AG10803 (cell line): ENCODE measurements at places on chromosomes 12 and 14.

- peak; percentile 99 for DNase-seq
These were observed 14.4 kb upstream of the CD27 start for GRCh38 chr12:6430124-6430989.

GRCh38 chr14:27222671-27223070 is 624.8 kb upstream of the NOVA1 start:
- DNase-seq = no peak

DNA sequence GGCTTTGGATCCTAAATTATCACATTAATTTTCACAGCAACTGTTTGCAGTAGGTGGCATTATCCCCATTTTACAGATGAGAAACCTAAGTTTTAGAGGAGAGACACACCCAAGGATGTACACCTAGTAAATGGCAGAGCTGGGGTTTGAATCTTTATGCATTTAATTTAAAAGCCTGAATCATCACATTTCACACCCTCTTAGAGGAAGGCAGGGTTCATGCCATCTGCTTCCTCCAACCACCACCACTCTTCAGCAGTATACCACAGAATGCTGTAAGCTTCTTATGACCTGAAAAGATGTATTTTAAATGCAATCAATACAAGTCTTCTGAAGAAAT is 90.3 kb downstream of the CRADD start:
- peak; percentile 19 for DNase-seq

GRCh38 chr12:117850048-117850447 is 118.7 kb downstream of the KSR2 start:
- DNase-seq = peak; percentile 51

DNA sequence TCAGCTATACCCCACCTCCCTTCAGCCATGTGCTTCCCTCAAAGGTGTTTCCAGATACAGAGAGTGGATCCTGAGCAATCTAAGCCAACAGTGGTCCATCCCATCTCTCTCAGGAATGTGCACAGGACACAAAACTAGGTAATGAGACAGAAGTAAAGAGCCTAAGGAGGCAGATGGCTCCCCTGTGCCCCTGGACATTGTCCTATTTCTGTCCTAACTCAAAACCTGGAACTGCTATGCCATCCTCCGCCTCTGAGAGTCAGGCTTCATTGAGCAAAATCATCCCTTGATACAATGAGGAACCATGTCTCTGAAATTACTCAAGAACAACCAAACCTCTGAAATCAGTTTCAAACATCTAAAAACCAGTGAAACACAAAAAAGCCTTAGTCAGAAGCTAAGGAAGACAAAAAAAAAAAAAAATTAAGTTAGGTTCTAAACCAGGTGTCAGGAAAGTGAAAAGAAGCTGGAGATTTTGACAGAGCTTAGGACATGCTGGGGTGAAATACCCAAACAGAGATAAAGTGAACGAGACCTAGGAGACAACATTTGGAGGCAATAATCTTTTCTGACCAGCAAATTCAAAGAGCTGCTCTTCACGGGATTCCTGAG is 200.3 kb upstream of the PLEKHG7 start:
- DNase-seq = no peak

GRCh38 chr12:67449591-67450052 is 180.5 kb downstream of the CAND1 start:
- no peak for DNase-seq

- DNase-seq = no peak
These were observed 29.3 kb upstream of the ZFP36L1 start for GRCh38 chr14:68822132-68822651.
